ENCODE measurements at places on chromosomes 6 and 20. TPM values are rescaled to one million over a fixed set of nuclear protein-coding genes. Genes with fewer than 3 reads are reported as not detected.

GRCh38 chr6:93213028-93213427, 206.3 kb downstream of the EPHA7 start:
- no peak for DNase-seq

GRCh38 chr20:32271620-32272019, 5.8 kb upstream of the KIF3B start:
- DNase-seq, result no peak

GRCh38 chr6:13261464-13261994, 66.8 kb downstream of the TBC1D7 start:
- no peak for DNase-seq

- DNase-seq, result no peak
Measured at GRCh38 chr6:130215526-130215925, 7.2 kb downstream of the SAMD3 start.

- no peak for DNase-seq
Measured at GRCh38 chr20:58099956-58100730, 128.3 kb downstream of the ANKRD60 start.

DNA sequence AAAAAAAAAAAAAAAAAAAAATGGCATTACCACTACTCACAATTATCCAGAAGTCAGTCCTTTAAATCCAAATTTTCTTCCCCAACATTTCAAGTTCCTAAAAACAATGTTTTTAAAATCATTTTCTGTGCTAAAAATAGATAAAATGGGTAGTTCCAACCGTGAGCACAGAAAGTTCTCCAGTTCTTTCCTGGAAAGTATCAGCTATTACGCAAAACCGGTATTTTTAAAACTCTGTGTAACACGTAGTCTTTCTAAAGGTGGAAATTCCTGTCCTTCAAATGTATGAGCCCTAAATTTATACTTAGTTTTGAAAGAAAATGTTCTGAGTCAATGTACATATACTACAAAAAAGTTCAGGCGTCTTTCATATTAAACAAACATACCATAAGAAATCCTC, 83.5 kb upstream of the SCAF8 start:
- no peak for DNase-seq

DNA sequence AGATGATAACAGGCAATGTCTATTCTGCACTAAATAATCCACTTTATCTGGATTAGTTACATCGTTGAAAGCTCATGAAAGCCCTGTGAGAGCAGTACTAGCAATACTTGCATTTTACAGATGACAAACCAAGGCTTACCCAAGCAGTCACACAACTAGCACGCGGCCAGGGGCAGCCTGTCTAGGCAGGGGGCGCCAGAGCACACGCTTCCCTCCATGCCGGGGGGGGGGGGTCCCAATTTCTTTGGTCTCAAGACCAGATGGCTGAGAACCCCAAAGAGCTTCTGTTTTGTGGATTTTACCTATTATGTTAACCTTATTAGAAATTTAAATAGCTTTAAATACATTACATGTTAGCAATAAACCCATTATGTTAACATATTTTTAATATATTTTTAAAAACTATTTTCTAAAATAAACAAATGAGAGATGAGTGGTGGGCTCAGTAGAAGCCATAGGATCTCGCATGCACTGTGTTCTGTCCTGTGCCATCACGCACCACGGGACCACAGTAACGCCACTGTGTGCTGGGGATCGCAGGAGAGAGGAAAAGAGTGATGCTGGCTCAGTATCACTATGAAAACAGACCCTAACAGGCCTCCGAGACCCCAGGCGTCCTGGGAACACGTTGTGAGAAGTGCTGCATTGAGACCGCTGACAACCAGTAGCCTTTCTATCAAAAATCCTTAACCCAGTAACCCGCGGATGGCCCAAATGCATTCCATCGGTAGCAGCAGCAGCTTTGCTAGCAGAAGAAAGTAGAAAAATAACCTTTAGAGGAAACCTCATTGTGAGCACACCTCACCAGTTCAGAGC, 5.3 kb upstream of the PRR18 start:
- peak; percentile 38 for DNase-seq

DNA sequence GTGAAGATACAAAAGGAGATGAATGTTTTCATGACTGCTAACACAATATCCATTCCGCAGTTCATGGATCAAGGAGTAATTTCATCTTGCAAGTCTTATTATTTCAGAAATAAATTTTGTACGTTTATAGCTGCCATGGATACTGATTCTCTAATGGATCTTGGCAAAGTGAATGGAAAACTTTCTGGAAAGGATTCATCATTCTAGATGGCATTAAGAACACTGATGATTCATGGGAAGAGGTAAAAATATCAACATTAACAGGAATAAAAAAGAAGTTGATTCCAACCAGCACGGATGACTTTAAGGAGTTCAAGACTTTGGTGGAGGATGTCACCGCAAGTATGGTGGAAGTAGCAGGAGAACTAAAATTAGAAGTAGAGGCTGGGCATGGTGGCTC, 2.8 kb downstream of the HUS1B start:
- DNase-seq, result no peak

GRCh38 chr6:31548544-31548873, 1.1 kb downstream of the NFKBIL1 start:
- no peak for DNase-seq

DNA sequence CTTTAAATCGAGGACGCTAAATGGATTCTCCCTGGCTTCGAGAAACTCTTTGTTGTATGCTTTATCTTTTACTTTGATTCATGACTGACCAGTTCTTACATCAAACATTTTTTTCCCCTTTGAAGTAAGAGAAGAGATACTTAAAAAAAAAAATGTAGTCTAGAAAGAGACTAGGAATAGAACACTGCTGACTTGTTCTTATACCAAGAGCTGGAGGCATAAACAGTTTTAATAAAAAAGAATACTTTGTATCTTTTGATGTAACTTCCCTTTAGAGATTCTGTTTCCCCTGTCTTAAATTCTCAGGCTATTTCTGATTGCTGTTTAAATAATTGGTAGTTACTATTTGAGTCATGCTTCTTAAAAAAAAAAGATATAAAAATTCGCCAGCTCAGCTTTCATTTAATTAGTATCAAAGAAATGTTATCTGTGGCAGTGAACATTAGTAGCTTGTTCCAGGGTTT, 4.8 kb downstream of the ASXL1 start:
- DNase-seq, result no peak

GRCh38 chr6:105601541-105602236, 198.8 kb upstream of the PREP start:
- peak; percentile 83 for DNase-seq

- no peak for DNase-seq
Measured at GRCh38 chr20:35541118-35541782, 628 bp upstream of the ERGIC3 start.

GRCh38 chr6:53811082-53811481, 16.3 kb downstream of the LRRC1 start:
- DNase-seq, result no peak

DNA sequence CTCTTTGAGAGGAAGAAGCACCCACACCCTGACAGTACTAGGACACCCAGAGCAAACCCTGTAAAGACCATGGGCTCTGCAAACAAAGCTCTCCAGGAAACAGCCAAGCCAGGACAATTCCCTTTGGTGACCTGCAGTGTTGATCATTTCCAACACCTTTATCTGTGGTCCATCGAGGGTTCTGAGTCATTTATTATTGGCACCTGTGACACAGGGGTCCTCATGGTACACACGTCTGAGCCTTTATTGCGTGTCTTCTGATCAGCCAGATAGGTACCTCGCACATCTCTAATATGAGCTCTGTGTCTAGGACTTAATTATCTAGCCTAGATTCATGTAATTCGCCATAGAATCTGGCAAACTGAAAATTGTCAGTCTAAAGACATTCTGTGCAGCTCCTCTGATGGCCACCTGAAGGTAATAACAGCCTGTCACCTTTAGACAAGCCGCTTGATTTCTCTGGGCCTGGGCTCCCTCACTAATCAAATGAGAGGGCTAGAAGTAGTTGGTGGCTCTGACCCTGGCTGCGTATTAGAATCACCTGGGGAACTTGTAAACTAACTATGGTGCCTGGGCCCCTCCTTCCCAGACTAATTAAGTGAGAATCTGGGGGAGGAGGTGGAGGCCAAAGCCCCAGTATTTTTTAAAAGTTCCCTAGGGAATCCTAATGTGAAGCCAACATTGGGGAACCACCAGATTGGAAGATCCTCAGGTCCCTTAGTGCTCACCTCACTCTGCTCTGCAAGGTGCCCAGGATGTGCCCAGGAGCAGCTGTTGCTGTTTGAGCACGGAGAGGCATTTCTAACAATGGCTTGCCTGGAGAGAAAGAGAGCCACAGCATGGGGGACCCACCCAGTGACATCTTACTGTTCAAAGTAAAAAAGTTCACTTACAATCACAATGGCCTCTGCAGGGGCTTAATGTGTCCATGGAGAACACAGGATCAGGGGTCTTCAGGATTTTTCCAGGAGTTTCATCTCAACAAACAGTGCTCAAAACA, 122.0 kb upstream of the ARID1B start:
- no peak for DNase-seq

GRCh38 chr6:149389509-149390297, 10.4 kb upstream of the SUMO4 start:
- DNase-seq, result no peak

Gene FAM50B
- not detected for total RNA-seq

Gene MAK
- not detected for total RNA-seq

Gene FAM83D
- 73.9 TPM for total RNA-seq

Gene MRPL2
- total RNA-seq, result 54.7 TPM

Gene RSPO4
- 0.82 TPM for total RNA-seq

Gene LRRC1
- total RNA-seq, result 0.72 TPM
